ENCODE measurements at places on chromosomes 2 and 18.
A peak's percentile ranks its signal among the peaks of the same experiment; 100 is the strongest.

GRCh38 chr18:70663141-70663540 lies 374.3 kb downstream of the SOCS6 start:
- no peak for DNase-seq

DNA sequence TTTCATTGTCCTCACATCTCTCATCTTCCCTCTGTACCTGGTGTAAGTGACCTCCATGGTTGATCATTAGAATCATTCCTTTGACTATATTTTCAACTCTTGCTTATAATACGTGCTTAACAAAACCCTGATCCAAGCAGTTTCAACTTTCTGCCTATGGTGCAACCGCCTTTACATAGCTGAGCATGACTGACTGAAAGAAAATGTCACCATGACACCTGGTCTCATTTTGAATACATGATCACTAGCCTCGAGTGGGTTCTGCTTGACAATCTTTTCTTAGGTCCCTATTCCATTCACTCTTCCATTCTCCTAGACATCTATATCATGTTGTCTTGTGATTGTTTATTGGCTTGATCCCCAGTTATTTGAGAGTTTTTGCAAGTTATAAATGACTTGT lies 78.9 kb upstream of the STAM2 start:
- no peak for DNase-seq

DNA sequence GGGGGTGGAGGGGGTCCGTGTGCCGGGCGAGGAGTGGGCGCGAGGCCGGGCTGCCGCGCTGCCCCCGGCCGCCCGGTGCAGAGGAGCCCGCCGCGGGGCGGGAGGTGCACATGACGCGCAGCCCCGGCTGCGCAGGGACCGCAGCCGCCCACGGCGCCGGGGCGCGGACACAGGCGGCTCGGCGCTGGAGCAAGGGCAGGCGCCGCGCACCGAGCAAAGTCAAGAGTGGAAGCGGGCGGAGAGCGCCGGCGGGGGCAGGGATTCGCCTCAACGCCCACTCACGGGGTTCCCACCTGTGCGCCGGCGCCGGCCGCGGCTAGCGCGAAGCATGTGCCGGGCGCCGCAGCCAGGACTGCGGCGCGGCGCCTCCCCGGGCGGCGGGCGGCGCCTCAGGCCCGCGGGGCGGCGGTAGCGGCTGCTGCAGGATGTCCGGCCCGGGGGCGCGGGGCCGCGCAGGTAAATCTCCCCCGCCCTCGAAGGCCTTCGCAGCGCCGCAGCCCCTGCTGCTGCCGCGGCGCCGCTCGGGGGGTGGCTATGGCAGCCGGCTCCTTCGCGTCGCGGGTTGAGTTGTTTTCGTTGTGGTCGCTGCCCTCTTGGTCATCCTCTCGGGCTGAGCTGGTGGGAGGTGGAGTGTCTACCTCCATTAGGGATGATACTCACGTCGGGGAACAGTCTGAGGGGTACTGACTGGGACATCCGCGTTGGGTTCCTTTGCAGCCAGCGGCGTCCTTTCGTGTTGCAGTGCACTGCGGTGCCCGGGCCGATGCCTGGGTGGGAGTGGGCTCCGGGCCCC lies 216.3 kb upstream of the DTNA start:
- peak; percentile 71 for DNase-seq

DNA sequence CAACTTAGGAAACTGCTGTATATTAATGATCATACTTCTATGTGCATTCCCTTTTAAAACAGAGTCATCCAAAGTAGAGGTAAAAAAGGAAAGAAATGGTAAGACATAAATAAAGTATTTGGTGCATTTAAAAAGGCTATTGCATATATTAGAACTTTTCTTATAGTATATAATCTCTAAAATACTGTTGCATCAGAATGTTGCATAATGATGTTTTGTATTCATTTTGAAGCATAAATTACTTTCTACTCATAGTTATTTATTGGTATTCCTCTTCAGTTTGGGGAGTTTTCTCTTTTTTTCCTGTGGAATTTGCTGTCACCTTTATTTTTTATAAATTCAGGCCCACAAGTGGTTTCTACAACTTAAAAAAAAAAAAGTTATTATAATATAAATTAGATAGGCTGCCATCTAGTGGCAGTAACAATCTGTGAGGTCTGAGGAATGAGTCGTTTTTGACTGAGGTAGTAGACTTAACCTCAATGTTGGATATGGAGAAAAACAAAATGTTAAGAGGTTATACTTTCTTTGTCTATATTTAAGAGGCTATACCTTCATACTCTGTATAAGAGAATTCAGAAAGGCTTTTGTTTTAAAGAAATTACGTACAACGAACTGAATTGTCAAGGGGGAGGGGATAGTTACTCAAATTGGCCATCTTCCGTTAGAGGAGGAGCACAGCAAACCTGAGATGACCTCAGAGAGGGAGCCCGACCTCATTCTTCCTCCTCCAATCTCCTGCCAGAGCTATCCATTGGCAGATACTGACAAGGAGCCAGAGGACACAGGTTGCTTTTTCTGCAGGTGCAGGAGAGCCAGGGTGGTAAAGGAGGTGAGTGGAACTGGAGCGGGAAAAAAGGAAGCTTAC lies 23.8 kb downstream of the ANKAR start:
- DNase-seq, result peak; percentile 77

- peak; percentile 50 for DNase-seq
These were observed 136.9 kb downstream of the COPS8 start for GRCh38 chr2:237222601-237223041.

All from GM23248 (cell line).